ENCODE measurements at places on chromosomes 12 and 14.

DNA sequence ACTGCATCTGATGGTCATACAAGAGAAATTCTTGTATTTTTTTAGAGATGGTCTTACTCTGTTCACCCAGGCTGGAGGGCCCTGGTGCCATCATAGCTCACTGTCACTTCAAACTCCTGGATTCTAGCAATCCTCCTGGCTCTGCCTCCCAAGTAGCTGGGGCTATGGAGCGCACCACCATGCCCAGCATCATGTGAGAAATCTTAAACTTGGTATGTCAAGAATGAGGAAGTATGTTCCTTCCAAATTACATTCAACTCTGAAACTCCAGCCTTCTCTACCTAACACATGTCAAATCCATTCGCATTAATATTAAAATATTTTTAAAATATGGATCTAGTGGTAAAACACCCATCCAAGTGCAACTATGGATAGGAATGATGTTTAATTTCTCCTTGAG is 27.5 kb upstream of the CDKN3 start:
- no peak for DNase-seq

DNA sequence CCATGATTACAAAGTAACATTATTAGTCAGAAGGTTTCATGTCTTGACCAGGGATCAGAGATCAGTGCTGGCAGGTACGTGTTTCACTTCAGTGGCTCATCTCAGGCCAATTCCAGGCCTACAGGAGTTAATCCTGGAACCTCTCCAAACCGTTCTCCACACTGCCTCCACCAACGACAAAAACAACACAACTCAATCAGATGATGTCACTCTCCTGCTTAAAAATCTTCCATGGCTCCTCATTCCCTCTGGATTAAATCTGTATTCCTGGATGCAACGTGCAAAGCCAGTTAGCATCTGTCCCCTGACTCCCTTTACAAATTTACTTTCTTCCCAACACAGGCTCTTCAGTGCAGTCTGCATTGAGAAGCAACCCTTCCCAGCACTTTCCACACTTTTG is 34.3 kb upstream of the TXNRD1 start:
- DNase-seq: no peak

GRCh38 chr12:5384015-5384414 is 47.9 kb upstream of the NTF3 start:
- peak; percentile 4 for DNase-seq

DNA sequence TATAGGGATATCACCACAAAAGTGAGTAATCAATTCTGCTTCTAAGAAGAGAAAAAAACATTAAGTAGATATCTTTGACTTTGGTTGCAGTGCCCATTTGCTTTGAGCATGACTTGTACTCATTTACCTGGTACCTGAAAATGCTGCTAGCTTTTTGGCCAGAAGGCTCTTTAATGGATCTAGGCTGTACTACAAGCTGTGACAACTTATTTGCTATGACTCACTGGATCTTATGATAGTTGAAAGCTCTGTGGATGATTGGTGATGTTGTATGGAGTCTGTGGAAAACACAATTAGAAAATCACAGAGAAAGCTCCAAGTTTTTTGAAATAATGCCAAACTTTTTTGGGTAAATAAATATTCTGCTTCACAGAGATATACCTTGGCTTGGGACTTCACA is 960.9 kb upstream of the FBXO33 start:
- DNase-seq: no peak

DNA sequence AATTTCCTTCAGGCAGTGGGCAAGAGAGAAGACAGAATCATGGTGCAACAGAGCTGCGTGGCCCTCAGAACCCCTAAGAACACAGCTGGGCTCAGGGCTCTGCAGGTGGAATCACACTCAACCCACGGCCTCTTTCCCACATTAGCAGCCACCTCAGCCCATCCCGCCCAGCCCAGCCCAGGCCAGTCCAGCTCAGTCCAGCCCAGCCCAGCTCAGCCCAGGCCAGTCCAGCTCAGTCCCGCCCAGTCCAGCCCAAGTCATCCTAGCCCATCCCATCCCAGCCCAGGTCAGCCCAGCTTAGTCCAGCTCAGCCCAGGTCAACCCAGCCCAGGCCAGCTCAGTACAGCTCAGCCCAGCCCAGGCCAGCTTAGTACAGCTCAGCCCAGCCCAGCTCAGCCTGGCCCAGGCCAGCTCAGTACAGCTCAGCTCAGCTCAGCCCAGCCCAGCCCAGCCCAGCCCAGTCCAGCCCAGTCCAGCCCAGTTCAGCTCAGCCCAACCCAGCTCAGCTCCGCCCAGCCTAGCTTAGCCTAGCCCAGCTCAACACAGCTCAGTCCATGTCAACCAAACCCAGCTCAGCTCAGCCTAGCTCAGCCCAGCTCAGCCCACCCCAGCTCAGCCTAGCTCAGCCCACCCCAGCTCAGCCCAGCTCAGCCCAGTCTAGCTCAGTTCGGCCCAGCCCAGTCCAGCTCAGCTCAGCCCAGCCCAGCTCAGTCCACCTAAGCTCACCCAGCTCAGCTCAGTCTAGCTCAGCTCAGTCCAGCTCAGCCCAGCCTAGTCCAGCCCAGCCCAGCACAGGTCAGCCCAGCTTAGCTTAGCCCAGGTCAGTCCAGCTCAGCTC is 183.1 kb downstream of the TMEM121 start:
- DNase-seq: no peak

DNA sequence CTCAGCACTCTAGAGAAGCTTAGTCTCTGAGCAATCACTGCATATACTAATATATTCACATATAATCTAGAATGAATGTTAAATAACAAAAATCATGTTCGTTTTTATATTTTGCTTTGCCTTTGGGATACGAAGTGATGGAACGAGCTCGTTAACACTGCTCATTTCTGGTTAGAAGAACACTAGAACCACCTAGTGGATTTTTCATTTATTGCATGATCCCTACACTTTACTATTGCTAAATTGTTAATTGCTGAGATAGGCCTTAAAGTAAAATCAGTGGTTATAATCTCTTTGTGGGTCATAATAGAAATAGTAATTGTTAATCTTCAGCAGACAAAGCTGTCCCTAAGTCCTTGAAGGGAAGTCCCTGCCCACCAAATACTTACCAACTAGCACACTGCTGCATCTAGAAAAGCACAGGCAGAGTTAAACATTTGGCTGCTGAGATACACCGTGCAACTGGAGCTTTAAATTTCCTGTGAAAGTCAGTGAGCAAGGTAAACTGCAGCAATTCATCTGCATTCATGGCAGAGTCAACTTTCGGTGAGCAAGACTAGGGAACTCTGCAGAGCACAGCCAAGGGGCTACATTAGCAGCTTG is 353.7 kb downstream of the APAF1 start:
- DNase-seq: peak; percentile 14

DNA sequence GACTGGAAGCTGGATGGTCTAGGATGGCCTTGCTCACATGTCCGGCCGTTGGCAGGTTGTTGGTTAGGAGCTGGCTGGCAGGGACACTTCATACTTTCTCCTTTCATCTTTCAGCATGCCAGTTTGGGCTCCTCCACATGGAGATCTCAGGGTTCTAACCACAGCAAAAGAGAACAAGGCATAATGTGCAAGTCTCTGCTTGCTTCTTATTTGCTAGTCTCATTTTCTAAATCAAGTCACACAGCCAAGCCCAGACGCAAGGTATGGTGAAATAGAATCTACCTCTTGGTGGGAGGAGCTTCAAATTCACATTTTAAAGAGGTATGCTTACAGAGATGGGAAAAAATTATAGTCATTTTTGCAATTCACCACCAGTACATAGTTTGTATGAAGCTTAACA is 69.1 kb upstream of the NAP1L1 start:
- DNase-seq: no peak

GRCh38 chr12:109385339-109386058 is 37.8 kb downstream of the MYO1H start:
- DNase-seq: peak; percentile 58

DNA sequence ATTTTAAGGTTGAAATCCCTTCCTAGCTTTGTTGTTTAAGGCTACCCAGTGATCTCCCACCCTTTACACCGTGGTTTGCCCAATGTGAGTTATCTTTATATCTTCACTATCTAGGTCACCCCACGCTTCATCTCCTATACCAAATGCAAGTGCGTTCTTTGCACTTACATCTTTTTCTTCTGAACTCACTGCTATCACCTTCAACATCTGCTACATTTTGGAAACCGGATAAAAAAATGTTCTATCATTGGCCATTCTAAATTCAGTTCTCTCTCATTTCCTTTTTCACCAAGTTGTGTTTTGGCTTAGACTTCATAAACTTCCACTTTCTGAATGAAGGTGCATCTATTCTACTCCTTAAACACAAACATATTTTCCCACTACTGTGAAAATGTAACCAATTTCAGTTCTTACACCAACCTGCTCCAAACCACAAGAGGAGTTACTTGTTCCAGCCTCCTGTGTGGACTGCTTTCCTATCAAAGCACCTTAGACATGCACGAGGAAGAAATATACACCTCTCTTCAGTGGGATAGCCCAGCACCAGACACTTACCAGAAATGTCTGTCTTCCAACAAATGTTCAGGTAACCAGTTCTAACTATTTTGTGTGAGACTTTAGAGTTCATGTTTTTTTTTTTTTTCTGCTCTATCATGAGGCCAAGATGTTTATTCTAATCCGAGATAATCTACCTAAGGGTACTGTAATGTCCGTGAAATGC is 21.9 kb downstream of the CLEC9A start:
- DNase-seq: no peak

DNA sequence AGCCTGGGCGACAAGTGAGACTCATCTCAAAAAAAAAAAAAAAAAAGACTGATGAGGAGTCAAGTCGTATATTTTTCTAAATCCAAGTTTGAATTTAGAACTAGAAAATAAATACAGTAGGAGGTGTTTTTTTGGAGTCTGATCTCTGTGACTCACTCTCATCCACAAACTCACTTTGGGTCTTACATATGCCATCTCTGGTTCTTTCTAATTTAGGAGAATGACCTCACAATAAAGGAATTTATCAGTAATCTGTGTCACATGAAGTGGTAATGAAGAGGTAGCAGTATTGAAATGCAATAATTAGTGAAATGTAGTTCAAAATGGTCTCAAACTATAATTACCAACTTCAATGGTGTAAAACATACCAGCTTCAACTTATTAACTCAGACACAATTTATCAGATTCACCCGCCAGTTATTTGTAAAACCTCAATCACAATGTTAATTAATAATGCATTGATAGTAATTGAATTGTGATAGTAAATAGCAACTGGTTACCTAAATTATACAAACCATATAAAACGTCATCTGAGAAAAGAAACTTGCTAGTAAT is 4.4 kb upstream of the CFL2 start:
- DNase-seq: no peak

DNA sequence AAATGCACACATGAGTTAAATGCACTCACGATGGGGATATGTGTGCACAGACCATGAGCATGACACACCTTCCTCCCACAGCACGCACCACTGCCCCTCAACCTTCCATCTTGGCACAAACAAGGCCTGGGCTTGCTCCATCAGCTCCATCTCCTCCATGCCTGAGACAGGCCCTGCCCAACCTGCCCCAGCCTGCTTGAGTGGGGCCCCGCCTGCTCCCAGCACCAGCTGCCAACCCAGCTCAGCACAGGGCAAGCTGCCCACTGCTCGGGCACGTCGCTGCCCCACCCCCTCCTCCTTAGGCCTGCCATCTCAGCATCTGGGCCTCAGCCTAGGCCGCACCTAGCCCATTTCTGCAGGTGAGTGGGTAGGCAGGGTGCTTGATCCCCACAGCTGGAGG is 27.6 kb upstream of the KRT78 start:
- no peak for DNase-seq

- DNase-seq: no peak
These were observed 190.0 kb upstream of the PWP1 start for GRCh38 chr12:107495604-107496003.

- no peak for DNase-seq
These were observed 110.1 kb upstream of the USP44 start for GRCh38 chr12:95661360-95661759.

DNA sequence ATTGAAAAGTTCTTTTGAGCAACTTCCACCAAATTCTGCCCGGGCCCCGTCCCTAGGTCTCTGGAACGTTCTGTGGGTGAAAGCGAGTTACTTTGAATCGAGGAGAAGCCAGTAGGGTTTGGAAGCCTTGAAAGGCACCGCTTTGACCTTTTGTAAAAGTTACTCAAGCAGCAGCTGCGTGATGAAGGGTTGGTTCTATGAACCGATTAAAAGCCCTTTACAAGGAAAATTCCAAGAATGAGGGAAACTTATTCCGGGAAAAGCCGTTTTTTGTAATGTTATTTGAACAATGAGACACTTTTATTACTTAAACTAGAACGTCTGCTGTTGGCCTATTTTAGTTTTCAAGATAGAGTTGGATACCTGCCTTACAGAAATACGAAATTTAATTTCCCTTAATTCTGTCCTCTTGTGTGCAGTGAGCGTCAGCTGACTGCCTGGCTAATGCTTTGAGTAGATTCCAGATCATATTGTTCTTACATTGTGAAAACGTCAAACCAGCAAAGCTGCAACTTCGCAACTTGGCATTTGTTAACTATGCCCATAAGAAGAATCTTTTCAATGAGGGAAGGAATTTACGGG is 906 bp downstream of the LARP4 start:
- no peak for DNase-seq

DNA sequence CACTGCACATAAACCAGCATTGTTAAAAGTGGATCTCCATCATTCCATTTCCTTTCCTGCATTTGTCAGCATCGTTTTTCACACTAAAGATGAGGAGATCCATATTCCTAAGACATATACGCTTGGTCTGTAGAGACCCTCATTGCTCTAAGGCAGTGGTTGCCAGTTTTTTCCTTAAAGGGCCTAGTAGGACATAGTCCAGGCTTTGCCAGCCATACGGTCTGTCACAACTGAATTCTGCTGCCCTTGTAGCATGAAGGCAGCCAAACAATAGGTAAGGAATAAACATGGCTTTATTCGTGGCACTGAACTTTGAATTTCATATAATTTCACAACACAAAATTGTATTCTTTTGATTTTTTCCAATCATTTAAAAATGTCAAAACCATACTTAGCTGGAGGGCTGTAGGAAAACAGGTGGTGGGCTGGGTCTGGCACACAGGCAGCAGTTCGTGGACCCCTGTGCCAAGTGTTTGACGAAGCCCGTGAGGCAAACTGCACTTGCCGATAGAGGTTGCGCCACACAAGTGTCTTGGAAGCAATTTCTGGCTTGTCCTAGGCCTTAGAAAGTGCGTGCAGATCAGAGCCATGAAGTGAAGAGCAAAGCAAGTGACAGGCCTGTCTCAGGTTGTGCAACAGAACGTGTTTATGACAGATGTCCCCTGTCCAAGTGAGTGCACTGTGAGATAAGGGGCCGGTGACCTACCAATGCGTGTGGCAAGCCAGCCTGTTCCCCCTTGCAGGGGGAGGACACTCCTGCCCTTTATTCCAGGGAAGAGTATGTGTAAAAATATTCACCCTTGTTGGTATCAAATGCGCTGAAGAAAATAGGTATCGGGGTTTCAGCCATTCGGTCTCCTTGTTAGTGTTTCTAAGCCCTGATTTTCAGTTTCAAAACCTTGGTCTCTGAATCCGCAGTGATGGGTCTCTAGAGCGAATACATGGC is 916 bp upstream of the CHPT1 start:
- no peak for DNase-seq

Measured in AG09319 (cell line).